HL-60 (cell line): ENCODE measurements at places on chromosomes 12 and 14.

GRCh38 chr12:102542816-102543440 lies 62.6 kb upstream of the IGF1 start:
- DNase-seq, result no peak

DNA sequence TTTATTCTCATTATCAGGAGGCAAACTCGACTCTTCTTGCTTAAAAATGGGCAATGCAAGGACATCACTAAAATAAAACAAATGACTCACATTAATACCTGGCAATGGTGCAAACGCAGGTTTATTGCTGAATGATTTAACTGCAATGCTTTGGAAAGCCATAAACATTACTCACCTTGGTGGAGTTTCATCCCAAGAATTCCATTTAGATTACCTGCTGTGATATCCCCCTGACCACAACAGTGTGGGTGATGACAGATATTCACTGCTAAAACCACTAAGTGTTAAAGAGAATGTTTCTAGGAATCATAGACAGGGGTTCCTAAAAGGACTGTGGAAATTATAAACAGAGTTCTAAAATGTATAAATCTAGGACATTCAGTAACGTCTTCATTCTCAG lies 35.3 kb upstream of the CSRNP2 start:
- DNase-seq, result no peak

DNA sequence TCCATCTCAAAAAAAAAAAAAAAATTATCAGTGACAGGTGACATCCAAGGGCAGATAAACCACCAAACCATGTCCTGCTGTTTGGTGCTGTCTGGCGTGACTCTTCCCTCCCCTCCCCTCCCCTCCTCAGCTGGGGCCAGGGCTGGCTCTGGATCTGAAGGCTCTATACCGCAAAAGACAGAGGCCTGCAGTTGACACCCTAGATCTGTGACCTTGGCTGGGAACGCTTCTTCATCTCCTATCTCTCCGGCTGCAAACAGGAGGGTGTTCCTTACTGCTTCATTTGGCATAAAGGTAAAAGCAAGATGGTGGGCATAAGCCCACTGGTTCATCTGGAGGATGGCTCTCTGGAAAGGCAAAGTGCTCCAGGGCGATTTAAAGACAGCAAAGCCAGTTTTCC lies 126.8 kb upstream of the PRMT8 start:
- DNase-seq, result no peak

GRCh38 chr14:93717668-93718320 lies 70.5 kb downstream of the PRIMA1 start:
- no peak for DNase-seq

DNA sequence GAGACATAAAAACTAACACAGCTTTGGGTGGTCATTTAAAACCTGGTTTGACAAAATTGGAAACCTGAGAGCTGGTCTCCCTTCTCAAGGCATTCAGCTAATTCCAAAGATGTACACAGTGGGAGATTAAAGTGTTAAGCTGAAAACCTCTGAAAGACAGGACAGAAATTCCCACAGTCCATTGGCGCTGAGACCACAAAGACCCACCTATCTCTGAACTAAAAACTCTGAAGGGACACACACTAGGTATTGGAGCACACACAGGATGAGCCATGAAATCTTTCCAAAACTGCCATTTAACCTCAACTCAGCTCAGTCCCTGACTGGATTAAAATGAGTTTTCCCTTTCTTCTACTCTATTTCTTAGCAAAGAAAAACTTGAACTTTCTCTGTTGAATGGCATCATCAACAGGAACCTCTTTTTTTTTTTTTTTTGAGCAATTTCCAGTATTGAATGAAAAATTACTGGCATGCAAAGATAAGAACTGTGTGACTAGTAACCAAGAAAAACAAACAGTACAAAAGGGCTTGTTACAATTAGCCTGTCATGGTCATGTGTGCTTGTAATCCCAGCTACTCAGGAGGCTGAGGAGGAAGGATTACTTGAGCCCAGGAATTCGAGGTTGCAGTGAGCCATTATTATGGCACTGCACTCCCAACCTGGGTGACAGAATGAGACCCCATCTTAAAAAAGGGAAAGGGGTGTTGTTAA lies 82.4 kb downstream of the IPO8 start:
- DNase-seq, result no peak

- DNase-seq, result peak; percentile 54
These were observed 1.8 kb downstream of the SPSB2 start for GRCh38 chr12:6871052-6871957.

GRCh38 chr12:27434673-27435565 lies 11.6 kb upstream of the SMCO2 start:
- DNase-seq, result no peak

GRCh38 chr14:58637391-58638230 lies at the start of gene DACT1:
TSS of gene DACT1 (plus strand) at chr14:58637962. CDS start at chr14:58638203, 241 bp downstream.
- no peak for DNase-seq

- DNase-seq, result no peak
These were observed 8.1 kb downstream of the ATP6V0A2 start for GRCh38 chr12:123720141-123720814.

DNA sequence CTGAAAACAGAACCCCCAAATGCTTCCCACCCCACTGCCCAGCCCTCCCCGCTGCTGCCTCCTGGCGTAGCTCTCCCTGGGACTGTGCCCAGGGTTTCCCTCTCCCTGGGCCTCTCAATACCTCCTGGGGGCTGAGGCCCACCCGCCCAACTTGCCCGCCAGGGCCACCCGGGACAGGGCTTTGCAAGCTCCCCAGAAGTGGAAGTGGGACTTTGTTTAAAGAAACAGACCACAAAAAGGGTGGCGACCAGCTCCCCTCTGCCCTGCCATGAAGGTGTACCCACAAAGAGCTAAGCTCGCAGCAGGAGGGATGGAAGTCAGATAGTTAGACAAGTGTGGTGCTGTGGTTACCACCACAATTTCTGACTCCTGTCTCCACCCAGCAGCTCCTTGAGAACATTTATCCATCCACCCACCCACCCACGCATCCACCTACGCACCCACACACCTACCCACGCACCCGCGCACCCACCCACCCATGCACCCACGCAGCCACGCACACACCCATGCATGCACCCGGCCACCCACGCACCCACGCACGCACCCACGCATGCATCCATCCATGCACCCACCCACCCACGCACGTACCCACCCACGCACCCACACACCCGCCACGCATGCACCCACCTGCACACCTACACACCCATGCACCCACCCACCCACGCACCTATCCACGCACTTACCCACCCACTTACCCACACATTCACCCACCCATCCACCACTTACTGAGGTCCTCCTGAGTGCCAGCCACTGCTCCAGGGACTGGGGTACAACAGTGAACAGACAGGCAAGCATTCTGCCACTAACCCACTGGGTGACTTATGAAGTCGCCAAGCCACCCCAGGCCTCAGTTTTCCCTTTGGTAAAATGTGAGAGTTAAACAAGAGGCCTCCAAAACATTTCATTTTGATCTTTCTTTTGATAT lies 127.3 kb downstream of the SCARB1 start:
- peak; percentile 33 for DNase-seq

DNA sequence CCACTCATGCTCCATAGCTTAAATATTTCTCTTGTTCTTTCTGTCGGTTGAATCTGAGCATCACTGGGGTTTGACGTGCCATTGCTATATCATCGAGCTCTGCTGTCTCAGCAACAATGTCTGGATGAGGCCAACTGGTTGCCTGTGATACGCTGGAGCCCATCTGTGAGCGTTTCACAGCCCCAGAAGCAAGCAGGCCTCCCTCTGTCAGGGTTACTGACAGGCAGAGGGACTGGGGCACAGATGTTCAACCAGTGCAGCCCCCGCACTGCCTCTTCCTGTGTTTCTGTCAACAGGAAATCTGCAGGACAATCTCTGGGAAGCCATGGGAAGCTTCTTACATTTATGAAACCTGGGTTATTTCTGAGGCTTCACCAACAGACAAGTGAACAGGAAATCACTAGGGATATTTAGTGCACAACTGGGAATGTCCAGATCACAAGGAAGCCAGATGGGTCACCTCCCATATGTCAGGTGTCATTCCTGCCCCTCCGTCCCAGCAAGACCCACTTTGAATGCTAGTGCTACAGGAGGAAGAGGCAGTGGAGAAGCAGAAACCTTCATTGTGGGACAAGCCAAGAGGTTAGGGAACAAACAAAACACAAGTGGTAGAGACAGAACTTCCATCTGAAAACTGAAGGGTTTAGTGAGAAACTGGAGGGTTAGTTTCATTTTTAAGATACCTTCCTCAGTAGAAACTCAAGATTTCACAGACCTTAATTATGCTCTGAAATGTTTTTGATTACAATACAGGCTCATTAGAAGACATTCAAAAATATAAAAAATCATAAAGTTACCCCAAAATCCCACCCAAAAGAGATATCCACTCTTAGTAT lies 24.1 kb downstream of the DMAC2L start:
- DNase-seq, result no peak

GRCh38 chr14:77037938-77038568 lies 9.5 kb upstream of the IRF2BPL start:
- DNase-seq, result no peak

GRCh38 chr14:92587700-92588085 lies 74.1 kb downstream of the RIN3 start:
- DNase-seq, result no peak

GRCh38 chr14:53956427-53957201 lies at the start of gene BMP4:
TSS of gene BMP4 (minus strand) at chr14:53956825. CDS start at chr14:53952222, 4,603 bp downstream.
- no peak for DNase-seq

DNA sequence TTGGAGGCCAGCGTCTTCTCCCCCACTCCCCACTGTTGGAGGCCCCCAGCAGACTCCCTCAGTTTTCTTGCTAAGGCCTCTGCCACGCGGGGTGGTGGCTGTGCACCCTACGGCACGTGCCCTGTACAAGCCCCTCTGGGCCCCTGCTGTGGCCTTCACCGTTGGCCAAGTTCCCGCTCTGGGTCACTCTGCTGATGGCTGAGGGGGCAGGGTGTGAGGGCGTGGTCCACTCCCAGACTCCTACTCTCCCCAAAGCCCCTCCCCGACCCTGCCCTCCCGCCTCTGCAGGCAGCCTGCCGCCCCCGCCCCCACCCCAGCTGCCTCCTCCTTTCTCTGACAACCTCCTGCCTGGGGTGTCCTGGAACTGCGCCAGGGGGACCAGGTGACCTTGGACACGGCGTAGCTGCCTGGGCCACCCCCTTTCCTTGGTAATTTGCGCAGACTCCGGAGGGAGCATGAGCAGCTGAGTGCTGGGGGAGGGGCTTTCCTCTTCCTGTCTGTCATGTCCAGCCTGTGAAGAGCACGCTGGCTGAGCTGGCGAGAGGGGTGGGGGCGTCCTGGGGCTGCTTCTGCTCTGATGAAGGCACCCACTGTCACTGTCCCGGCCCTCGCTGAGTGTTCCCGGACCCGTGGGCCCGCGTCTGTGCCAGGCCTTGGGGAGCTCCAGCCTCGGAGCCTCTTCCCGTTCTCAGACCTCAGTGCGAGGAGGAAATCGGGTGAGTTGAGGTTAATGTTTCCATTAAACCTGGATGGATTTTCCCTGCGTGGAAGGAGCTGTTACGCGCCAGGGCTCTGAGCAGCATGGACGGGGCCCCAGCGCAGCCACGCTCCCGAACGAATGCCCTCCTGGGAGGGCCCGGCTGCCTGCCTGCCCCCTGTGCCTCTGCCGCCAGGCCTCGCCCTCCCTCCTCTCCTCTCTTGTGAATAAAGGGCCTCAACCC lies 85.0 kb downstream of the KIF26A start:
- DNase-seq, result no peak

DNA sequence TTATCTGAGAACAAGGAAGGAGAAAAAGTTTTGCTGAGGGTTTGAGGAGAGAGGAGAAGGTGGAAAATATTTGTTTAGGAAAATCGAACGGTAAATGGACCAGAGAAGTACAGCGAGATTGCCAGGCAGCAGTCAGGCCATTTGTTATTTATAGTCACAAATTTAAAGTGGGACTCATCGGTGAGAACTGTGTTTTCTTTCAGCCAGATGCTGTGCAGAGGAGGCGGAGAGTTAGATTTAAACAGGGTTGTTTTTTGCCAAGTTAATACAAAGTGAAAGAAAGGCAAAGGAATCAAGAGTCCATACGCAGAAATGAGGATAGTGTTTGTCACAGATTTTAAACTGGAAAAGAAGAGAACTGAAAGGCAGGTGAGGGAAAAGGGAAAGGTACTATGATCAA lies 200.6 kb upstream of the CNOT2 start:
- DNase-seq, result no peak

- no peak for DNase-seq
These were observed 377.9 kb downstream of the CCDC91 start for GRCh38 chr12:28568118-28568517.

GRCh38 chr14:61132894-61133293 lies 148.2 kb downstream of the TMEM30B start:
- DNase-seq, result peak; percentile 32

- peak; percentile 23 for DNase-seq
These were observed 1.3 kb downstream of the TRAF3 start for GRCh38 chr14:102778338-102779083.

GRCh38 chr12:21631367-21631766 lies 26.3 kb downstream of the LDHB start:
- no peak for DNase-seq

- no peak for DNase-seq
These were observed 208.2 kb upstream of the FOXN3 start for GRCh38 chr14:89625244-89625713.

DNA sequence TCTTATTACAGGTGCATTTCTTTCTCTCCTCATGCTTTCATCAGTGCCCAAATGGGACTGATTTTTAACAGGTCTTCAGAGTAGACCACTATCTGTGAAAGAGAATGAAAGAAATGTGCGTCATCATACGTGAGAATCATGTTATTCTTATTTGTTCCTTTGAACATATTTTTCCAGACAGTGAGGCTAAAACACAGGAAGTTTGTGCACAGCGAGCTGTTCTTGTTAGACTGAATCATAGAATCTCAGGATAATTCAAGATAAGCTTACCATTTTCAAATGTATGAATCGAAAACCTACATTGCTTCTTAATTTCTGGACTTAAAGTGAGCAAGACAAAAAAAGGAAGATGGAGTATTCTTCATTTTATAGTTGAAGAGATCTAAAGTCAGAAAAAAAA lies 383.1 kb downstream of the EGLN3 start:
- DNase-seq, result no peak

DNA sequence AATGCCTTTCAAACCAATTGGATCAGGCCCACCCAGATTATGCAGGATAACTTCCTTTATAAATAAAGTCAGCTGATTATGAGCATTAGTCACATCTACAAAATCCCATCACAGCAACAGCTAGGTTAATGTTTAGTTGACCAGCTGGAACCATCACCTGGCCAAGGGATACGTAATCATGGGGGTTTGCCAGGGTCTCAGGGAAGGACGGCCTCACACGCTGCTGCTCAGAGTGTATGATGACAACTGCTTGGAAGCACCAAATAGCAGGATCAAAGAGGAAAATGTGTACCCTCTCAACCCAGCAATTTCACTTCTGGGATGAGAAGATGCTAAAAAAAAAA lies 162.6 kb downstream of the SLC15A4 start:
- no peak for DNase-seq

- no peak for DNase-seq
These were observed 5.8 kb upstream of the PSMC6 start for GRCh38 chr14:52701223-52701622.
